ENCODE measurements at places on chromosomes 12 and 14. TPM values are rescaled to one million over a fixed set of nuclear protein-coding genes. Genes with fewer than 3 reads are reported as not detected.

GRCh38 chr12:24500831-24501230, 448.1 kb downstream of the BCAT1 start:
- DNase-seq: no peak

P2RX7 gene
- 4.8 TPM for total RNA-seq

- DNase-seq: no peak
Measured at GRCh38 chr12:123064366-123064765, 83.9 kb downstream of the ARL6IP4 start.

SSPN gene
- total RNA-seq: not detected

DNA sequence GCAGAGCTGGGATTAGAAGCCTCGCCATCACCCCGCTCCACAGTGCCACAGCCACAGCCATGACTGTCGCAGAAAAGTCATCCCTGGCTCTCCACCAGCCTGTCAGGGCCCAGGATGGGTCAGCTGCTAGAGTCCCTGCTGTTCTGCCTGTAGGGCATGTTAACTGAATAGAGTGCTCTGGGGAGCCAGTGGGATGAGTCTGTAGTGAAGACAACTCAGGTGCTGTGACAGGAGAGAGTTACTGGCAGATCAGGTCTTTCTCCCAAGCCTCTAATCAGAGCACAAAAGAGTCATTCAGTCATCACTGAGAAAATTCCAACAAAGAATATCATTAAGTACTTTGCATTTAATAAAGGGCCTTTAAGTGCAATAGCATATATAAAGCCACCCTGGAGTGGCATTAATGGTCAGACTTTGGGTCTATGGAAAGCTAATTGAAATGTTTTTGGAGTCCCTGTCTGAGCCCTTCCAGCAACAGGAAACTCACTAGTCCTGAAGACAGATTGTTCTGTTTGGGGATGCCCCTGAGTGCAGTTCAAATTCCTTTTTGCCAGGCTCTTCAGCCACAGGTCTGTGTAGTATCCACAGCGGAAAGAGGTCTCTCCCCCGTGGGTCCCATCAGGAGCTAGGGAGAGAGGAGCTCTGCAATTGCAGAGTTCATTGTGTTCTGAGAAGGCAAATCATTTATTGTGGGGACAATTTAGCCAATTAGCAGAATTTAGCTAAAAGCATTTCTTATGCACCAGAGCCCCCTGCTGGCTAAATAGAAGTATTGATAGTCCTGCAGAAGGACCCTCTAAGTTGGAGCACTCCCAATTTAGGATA, 45.2 kb upstream of the C14orf132 start:
- DNase-seq: no peak

DNA sequence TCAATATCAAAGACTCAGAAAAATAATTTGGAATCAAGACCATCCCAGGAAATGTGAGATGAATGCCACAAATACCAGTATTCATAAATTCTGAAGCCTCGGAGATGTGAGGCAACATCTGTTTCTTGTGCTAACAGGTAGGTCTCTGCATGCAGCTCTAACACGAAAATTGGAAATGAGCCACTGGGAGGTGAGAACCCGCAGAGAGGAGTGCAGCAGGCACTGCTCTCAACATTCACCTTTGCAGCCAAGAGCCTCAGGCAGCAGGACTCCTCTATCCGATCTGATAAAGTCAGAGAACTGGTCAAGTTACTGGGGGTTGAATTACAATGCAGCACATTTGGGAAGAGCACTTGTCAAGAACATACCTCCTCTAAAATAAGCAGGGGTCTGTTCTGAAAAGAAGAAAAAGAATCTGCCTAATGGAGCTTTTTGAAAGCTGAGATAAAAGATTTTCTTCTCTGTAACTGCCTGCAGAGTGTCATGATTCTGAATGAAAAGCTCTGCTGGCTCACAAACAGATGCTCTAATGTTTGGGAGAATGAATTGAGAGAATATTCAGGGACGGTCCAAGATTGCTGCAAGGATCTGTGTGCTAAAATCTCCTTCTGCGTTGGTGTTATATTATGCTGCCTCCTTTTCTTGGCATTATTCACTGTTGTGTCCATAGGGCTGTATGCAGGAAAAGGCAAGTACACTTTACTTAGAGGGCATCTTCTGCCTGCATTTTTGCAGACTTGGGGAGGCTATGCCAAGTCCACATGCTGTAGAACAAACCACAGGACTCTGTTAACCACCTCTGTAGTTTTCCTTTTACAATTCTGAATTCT, 209.6 kb upstream of the KRR1 start:
- no peak for DNase-seq

DNA sequence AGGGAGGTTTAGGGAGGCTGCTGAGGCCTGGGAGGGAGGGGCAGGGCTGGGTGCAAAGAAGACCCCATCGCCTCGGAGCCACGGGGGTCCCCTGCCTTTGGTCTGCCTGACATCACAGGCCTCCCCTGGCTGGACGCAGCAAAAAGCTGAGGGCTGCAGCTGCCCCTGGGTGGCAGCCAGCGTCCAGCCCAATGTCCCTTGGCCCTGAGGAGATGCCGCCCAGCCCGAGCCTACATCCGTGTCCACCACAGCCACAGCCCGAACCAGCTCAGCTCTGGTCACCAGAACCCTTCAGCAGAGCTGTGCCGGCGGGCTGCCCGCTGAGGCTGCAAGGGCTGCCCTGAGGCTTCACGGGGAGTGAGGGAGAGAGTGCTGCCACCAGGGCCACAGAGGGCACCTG, 1.9 kb downstream of the NUDT14 start:
- no peak for DNase-seq

GRCh38 chr12:121649322-121649721, 20.1 kb downstream of the MORN3 start:
- DNase-seq: no peak

CCDC177 gene
- not detected for total RNA-seq

PRPH gene
- total RNA-seq: 0.56 TPM

- DNase-seq: no peak
Measured at GRCh38 chr12:71759941-71760340, 5.3 kb downstream of the RAB21 start.

DNA sequence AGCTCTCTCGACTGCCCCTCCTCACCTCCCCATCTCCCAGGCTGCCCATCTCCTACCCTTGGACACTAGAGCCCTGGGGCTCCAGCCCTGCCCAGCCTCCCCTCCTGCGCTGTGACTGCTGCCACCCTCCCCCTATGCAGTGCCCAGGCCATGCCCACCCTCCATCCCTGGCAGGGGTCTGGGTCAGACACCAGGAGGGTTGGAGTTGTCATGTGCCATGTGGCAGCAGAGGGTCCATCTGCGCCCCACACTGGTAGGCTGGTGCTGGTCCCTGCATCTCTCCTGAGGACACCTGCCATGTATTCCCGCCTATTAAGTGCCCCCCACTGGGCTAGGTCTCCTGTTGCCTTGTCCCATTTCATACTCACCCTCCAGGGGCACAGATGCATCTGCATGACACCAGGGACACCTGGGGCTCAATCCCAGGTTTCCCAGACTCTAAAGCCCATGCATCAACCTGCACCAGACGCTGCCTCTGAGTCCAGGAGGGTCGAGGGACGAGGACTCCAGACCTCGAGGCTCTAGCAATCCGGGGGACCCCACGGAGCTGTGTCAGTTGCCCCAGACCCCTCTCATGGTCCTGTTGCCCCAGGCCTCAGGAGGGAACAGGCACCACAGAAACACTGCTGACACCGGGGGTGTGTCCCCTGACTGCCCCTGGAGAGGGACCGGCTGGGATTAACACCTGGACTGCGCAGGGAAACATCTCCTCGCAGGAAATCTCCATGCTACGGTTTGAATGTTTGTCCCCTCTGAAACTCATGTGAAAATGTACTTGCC, 23.4 kb upstream of the SFSWAP start:
- no peak for DNase-seq

SLC35F4 gene
- total RNA-seq: not detected

MSI1 gene
- not detected for total RNA-seq

GRCh38 chr14:84686550-84686949, 843.4 kb upstream of the FLRT2 start:
- DNase-seq: no peak

DNA sequence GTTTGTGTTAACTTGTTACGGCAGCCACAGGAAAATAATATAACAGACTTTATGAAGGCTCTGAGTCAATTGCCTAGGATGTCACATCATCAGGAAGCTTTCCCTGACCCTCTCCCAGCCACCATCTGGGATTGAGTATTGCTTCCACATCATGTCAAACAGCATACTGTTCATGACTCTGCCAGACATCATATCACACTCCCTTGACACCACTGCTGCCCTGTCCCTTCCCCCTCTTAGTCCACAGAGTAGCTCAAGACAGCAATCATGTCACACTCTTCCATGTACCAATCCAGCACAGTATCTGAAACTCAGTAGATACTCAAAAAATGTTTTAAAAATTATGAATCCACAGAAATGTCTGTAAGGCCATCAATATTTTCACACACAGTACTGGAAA, 168.0 kb downstream of the PIK3C2G start:
- DNase-seq: no peak

DNA sequence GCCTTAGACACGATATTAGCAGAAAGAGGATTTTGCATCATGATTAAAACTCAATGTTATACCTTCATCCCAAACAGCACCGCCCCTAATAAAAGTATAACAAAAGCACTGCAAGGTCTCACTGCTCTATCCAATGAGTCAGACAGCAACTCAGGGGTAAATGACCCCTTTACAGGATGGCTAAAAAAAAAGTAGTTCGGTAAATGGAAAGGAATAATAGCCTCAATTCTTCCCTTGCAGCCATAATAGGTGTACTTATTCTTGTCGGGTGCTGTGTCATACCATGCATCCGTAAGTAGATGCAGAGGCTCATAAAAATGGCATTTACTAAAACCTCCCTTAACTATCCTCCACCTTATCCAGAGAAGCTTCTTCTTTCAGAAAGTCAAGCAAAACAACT, 53.9 kb upstream of the AP4S1 start:
- DNase-seq: no peak

GRCh38 chr12:30197392-30198057, 413.8 kb upstream of the TMTC1 start:
- DNase-seq: no peak

- DNase-seq: peak; percentile 72
Measured at GRCh38 chr12:51393676-51394545, 2.7 kb upstream of the GALNT6 start.

TAS2R14 gene
- total RNA-seq: 0.91 TPM

OR10P1 gene
- total RNA-seq: not detected

EIF2S3B gene
- total RNA-seq: 1.1 TPM

DNA sequence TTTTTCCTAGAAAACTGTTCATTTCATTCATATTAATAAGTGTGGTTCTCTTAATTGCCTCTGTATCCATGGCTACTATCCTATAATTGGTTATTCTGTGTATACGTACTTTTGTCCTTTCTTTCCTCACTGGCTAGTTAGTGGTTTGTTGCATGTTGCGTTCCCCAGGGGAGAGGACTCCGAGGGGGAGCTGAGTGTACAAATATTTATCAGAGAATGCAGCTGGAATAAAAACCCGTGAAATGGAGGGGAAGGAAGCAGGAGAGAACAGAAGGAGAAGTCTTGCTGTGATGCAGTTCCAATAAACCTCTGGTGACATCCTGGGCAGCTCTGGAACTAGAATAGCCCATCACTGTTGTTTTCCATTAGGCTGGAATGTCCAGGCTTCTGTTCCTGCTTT, 117.1 kb upstream of the RGS6 start:
- DNase-seq: no peak

OR6C76 gene
- not detected for total RNA-seq

DNA sequence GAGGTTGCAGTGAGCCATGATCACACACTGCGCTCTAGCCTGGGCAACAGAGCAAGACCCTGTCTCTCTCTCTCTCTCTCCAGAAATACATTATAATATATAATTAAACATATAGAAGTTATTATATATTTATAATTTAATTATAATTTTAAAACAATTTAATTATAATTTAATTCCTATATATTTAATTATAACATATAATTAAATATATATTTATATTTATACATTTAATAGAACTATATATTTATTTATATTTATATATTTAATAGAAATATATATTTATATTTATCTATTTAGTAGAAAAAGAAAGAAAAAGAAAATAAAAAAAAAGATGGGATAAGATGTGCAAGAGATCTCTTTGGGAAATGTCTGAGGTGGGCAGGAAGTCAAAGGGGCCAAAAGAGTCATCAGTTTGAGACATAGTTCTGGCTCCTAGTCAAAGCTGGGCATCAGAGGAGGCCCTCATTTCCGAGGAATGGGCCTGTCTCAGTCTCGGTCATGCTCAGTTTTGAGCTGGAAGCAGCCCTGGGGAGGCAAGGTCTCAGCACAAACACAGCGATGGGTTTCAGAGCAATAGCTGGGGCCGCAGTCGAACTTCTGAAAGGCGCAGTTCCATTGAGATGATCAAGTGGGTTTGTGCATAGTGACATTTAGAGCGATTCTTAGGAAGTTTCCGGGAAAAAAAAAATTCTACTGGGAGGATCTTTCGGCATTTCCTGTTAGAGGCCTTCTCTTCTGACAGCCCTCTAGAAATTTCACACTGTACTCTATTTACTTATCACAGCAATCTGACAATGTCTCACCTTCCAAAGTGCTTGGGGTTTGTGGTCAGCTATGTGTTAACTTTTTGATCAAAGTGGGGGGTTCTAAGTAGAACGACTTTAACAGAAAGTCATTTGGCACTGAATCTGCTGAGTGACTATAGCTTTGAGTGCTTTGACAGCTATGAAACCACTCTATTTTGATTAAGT, 58.7 kb upstream of the GZMB start:
- peak; percentile 84 for DNase-seq

DNA sequence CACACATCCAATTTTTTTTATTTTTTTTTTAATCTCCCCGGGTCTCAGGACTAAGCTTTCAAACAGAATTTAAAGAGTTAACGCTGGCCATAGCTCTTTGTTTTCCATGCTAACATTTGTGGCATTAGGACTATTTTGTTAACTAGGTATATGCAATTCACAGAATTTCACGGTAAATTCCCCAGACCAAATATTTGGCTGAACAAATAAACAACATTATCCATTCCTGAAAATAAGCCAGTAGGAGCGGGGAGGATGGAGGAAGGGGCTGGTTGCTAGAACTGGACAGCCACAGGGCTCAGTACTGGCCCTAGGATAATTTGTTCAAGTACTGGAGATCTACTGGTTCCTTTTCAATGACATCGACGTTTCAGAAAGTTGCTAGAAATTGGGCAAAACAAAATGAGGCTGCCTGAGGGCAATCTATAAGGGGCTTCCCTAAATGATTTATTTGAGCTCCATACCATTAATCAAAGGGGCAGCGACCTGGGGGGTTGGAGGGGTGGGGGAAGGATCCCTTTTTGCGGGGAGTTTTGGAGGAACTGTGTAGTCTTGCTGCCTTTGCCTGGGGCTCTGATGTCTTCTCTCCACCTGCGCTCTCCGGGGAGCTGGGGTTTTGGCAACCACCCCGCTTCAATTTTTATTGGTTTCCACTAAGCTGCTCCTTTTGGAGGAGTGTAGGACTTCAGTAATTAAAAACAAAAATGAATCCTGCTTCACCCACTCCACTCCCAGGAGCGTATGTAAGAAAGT, 9.0 kb downstream of the BMP4 start:
- no peak for DNase-seq

FBLN5 gene
- total RNA-seq: 1.5 TPM

CIT gene
- total RNA-seq: 1.3 TPM

DNA sequence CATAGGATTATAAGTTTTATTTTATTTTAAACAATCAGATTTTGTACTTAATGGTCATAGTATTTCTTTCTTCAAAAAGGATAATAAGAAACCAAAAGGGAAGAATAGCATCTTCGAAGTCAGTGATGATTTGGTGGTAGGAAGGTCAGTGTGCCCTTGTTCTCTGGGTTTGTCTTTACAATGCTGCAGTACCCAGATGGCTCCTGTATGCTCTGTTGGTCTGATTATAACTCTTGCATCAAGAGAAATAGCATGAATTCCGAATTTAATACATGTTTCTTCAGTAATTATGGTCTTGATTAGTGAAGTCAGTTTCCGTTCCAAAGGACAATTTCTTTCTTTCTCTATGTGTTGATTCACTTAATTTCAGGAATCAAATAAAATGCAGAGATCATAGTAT, 180.2 kb downstream of the TMTC2 start:
- no peak for DNase-seq

GRCh38 chr12:98738539-98738938, 93.4 kb downstream of the APAF1 start:
- DNase-seq: no peak

Measured in CD4-positive, alpha-beta T cell (primary cell).